Upper lobe of right lung (tissue), 1 donor: ENCODE measurements at places on chromosomes 11 and 22.
A peak's percentile ranks its signal among the peaks of the same experiment; 100 is the strongest.

GRCh38 chr22:22720724-22721261, 76.4 kb downstream of the GGTLC2 start:
- DNase-seq: no peak

- no peak for DNase-seq
Measured at GRCh38 chr11:37788141-37788877, 1190.3 kb upstream of the RAG2 start.

GRCh38 chr11:122656073-122656630, 630 bp downstream of the UBASH3B start:
- DNase-seq: peak; percentile 82

GRCh38 chr11:70359451-70360205, 38.7 kb upstream of the CTTN start:
- DNase-seq: no peak

- no peak for DNase-seq
Measured at GRCh38 chr11:11021563-11021962, 163.7 kb upstream of the ZBED5 start.

- DNase-seq: no peak
Measured at GRCh38 chr11:3840004-3840869, 522 bp downstream of the RHOG start.

DNA sequence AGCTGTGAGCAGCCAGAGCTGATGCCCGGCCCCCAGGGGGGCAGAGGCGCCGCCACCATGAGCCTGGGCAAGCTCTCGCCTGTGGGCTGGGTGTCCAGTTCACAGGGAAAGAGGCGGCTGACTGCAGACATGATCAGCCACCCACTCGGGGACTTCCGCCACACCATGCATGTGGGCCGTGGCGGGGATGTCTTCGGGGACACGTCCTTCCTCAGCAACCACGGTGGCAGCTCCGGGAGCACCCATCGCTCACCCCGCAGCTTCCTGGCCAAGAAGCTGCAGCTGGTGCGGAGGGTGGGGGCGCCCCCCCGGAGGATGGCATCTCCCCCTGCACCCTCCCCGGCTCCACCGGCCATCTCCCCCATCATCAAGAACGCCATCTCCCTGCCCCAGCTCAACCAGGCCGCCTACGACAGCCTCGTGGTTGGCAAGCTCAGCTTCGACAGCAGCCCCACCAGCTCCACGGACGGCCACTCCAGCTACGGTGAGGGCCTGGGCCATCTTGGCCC, 6.1 kb downstream of the CDC42EP1 start:
- peak; percentile 79 for DNase-seq

GRCh38 chr22:47174671-47175112, 412.2 kb downstream of the TBC1D22A start:
- peak; percentile 57 for DNase-seq
